Left forelimb (tissue), 1 donor: ENCODE measurements at places on chromosomes 7 and 10.

DNA sequence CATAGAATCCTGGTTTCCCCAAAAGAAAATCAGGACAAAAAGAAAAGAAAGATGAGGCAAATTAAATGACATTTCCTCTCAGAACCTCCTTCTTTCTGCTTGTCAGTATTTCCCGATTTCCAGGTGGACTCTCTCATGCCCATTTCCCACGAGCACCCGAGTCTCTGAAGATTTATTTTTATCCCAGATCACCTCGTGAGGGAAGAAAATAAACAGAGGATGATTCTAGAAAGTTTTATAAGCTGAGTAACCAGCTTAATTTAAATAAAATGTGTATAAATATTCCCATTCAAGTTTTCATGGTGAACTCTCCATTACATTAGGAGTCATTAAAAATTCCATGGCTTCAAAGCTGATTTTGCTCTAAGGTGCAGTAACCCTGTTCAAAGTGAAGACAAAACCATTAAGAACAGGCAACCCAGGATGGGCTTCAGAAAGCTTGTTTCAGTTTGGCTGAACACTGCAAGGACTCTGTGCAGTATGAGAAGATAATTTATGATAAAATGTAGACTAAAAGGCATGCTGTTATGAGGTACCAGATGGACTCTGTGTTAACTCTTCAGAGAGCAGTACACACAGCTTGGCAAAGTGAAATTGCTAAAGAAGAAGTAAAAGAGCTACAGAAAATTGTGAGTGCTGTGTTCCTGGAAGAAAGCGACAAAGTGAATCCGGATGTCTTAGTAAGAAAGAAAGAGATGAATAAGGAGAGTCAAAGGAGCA, 521.3 kb upstream of the LRRN3 start:
- DNase-seq, result no peak

- no peak for DNase-seq
These were observed 125.7 kb downstream of the ZMYND11 start for GRCh38 chr10:260819-261429.

GRCh38 chr7:151009327-151010036, 14.8 kb downstream of the ATG9B start:
- no peak for DNase-seq

DNA sequence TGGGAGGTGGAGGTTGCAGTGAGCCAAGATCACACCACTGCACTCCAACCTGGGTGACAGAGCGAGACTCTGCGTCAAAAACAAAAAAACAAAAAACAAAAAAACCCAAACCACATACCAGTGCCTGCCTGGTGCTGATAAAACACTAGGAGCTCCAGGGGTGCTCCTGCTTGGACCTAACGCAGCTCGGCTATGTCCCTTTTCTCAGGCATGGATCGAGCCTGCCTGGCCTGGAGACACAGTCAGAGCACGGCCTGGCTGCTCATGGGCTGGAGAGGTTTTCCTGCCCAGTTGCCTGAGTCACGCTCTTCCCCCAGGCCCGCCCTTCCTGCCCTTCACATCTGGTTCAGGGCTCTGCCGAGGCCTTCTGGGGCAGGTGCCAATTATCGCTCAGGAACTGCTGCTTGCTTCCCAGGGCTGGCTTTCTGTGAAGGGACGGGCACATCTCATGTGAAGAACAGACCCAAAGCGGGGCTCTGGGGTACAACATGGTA, 12.6 kb upstream of the NPFFR1 start:
- DNase-seq, result peak; percentile 75

DNA sequence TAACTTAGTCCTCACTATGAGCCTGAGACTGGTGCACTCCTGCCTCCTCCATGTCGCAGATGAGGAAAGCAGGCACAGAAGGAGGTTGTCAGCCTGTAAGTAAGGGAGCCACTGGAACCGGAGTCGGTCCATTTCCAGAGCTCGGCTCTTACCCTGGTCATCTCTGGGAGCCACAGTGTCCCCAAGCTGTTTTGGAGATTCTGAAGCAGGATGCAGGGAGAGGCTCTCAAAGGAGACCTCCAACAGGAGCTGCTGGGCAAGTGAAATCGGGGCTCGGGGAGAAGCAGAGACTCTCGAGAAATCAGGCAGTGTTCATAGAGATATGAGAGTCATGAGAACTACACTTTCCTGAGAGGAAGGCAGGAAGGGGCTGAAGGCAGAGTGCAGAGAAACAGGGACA, 39.0 kb downstream of the VSTM4 start:
- peak; percentile 47 for DNase-seq
